Activated CD8-positive, alpha-beta memory T cell treated with anti-CD3 and anti-CD28 coated beads for 36 hours (primary cell): ENCODE measurements at places on chromosomes 3 and 15. TPM values are rescaled to one million over a fixed set of nuclear protein-coding genes. Genes with fewer than 3 reads are reported as not detected.

Gene PLSCR5
- total RNA-seq = not detected

Gene RRP9
- total RNA-seq = 83.9 TPM

Gene TMCO5A
- total RNA-seq = not detected

Gene DZIP3
- total RNA-seq = 10.4 TPM

Gene ZNF80
- total RNA-seq = 1.6 TPM

Gene USP13
- 12.9 TPM for total RNA-seq

Gene HRG
- not detected for total RNA-seq

Gene SYNPR
- not detected for total RNA-seq

Gene GHSR
- not detected for total RNA-seq

Gene PRRT3
- 9.4 TPM for total RNA-seq

Gene SCAANT1
- not detected for total RNA-seq

Gene LRRC3B
- not detected for total RNA-seq

Gene MRAS
- not detected for total RNA-seq

Gene NRROS
- 21.9 TPM for total RNA-seq

Gene FAM162A
- 109 TPM for total RNA-seq

Gene CFAP44
- 3.9 TPM for total RNA-seq

Gene AHSG
- not detected for total RNA-seq

Gene GLCE
- total RNA-seq = 5.3 TPM

Gene ERICH6
- total RNA-seq = not detected

Gene SLC12A1
- not detected for total RNA-seq

Gene CNTN4
- not detected for total RNA-seq

Gene ZNF385D
- not detected for total RNA-seq

Gene TLR9
- 0.50 TPM for total RNA-seq

Gene CHST14
- 11.7 TPM for total RNA-seq

Gene MAPKAPK3
- 170 TPM for total RNA-seq

Gene GRAMD2A
- not detected for total RNA-seq

Gene CORO2B
- total RNA-seq = 0.08 TPM

Gene NOX5
- not detected for total RNA-seq

Gene ITIH1
- total RNA-seq = not detected

Gene HYAL1
- 0.36 TPM for total RNA-seq

Gene NTRK3
- total RNA-seq = not detected
